NCI-H460 (cell line): ENCODE measurements at places on chromosomes 1 and 21. TPM values are rescaled to one million over a fixed set of nuclear protein-coding genes. Genes with fewer than 3 reads are reported as not detected.

The NHLH1 gene
- 0.27 TPM in 1 of 2 replicates, not detected in the other for total RNA-seq

The LEMD1 gene
- total RNA-seq, result not detected in 2 replicates

GRCh38 chr1:18978706-18979105 is 22.2 kb upstream of the IFFO2 start:
- no peak for DNase-seq

GRCh38 chr1:30754684-30755171 is 2.8 kb downstream of the LAPTM5 start:
- no peak for DNase-seq

- DNase-seq, result no peak
Measured at GRCh38 chr1:36937371-36937770, 96.9 kb downstream of the GRIK3 start.

DNA sequence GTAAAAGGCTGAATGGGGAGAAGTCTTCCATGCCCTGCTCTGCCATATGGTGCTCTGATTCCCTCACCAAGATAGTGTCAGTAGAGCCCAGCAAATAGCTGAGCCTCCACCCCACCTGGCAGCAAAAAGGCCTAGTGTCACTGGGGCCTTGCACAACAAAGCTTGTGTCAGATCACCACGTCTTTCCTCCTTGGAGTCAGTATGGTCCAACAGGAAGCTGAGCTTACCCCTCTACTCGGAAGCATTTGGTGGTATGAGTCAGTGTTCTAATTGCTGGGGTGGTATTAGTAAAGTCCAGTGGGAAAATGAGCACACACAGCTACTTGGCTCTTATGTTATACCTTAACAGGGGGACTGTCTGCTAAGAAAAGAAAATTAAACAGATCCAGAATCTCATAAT is 18.7 kb upstream of the RRP15 start:
- DNase-seq, result no peak

The REN gene
- not detected in 2 replicates for total RNA-seq

DNA sequence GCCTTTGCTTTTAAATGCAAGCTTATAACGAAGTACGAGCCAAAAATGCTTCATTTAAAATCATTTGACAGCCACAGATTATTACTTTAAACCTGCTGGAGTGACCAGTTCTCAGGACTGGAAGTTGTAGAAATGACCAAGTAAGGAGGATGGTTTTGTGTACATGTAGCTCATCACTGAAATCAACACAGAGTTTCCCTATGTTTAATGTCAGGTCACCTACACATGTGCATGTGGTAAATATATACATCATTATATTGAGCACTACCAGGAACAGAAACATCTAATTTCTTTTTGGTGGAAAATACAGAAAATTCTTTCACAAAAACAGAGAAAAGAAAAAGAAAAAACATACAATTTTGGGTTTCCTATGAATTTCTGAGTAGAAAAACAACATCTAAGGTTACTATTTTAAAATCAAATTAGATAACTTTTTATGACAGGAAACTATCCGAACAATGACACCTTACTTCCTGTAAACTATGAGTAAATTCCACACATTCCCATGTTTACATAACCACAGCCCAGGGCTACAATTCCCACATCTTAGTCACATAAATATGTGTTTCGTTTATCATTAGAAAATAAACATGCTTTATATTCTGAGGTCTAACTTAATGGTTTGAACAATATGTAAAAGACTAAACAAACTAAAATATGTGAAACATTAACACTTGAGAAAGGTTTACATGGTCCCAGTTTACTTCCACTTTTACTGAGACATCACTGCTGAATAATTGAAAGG is 73.6 kb downstream of the ZNF281 start:
- peak; percentile 39 for DNase-seq

The KRTAP20-2 gene
- not detected in 2 replicates for total RNA-seq
